Lung (tissue), 17 donors: ENCODE measurements at places on chromosomes 1 and 21. TPM values are rescaled to one million over a fixed set of nuclear protein-coding genes. Genes with fewer than 3 reads are reported as not detected.
A peak's percentile ranks its signal among the peaks of the same experiment; 100 is the strongest.

The PPP1R8 gene
- 32.1 TPM for total RNA-seq

The PCP4L1 gene
- total RNA-seq, result 3.6 TPM

The LCE1C gene
- not detected for total RNA-seq

The NPHS2 gene
- not detected for total RNA-seq

The TTC24 gene
- total RNA-seq, result not detected

The MAN1C1 gene
- total RNA-seq, result 14.7 TPM

The LCE1D gene
- total RNA-seq, result not detected

DNA sequence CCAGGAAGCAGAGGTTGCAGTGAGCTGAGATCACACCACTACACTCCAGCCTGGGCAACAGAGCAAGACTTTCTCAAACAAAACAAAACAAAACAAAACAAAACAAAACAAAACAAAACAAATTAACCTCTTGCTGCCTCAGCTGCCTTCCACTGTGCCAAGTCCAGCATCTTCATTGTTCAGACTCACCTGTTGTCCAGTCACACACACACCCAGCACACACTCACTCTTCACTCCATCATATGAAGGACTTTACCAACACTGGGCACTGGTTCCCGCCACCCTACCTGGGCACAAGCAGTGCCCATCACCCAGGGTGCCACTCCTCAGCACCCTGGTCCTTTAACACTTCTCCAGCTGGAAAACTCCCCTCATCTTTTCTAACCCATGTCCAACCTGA, 14.6 kb downstream of the PYCR2 start:
- no peak for DNase-seq

DNA sequence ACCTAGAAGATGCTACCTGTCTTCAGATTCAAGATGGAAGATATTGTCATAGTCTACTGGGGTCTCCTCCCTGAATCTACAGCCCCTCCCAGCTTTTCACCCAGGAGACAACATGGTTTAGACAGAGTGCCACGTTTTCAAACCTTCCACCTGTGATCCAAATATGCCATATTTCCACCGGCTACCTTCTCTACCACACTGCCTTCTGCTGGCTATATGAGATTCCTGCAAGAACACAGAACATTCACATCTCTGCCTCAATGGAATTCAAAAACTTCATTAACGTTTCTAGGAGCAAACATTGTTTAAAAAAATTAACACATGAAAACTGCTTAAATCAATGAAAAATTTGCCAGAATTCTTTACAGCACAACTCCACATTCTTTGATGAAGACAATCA, 12.9 kb upstream of the LELP1 start:
- no peak for DNase-seq

GRCh38 chr1:226730071-226730470, 9.0 kb downstream of the ITPKB start:
- DNase-seq, result no peak

DNA sequence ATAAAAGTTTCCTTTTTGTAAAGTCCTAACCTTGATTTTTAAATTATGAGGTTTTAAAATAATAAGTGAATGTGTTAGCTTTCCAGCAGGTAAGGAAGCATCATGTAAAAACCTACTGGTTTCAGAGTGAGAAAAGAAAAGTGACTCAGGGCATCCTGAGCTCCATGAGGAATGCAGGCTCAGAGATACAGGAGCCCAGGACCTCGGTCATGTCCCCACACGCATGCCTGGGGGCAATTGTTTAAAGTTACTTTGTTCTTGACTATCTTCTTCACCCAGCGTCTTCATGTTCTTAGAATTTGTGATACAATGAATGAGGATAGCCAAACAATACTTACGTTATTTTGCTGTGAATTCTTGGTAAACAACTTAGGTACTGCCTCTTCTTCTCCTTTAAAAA, 117.4 kb upstream of the PLPPR5 start:
- no peak for DNase-seq

GRCh38 chr1:182998482-182998881, 24.7 kb upstream of the LAMC1 start:
- DNase-seq, result no peak

DNA sequence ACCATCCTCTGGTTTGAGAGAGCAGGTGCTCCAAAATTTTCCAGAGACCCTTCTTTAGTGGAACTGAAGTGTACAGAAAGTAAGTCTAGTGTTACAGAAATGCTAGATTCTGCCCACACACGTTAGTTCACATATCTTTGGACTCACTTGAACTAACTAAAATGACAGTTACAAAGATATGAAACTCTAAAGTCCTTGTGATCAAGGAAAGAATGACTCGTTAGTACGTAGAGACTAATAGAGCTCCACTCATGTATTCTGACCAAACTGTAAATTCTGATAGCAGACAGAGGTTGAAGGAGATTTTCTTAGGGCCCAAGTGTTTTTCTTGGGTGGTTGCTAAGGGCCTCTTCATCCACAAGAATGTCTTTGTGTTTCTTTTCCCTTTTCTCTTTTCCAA, 491.5 kb upstream of the B3GALT2 start:
- DNase-seq, result no peak

GRCh38 chr1:107782217-107782845, 182.6 kb downstream of the VAV3 start:
- DNase-seq, result peak; percentile 83

DNA sequence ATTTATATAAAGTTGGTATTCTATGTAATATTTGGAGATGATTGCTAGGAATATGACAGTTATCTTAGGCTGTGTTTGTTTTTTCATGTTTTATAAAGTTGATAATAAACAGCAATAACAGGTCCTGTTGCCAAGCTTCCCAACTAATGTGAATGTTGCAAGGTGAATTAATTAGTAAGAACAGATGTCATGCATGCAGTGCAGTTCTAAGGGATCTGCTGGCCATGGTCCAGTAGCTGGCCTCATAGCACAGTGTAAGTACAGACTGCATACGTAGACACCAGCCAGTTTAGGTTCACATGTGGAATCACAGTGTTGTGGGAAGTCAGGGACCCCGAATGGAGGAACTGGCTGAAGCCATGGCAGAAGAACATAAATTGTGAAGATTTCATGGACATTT, 478.2 kb downstream of the NEGR1 start:
- no peak for DNase-seq

DNA sequence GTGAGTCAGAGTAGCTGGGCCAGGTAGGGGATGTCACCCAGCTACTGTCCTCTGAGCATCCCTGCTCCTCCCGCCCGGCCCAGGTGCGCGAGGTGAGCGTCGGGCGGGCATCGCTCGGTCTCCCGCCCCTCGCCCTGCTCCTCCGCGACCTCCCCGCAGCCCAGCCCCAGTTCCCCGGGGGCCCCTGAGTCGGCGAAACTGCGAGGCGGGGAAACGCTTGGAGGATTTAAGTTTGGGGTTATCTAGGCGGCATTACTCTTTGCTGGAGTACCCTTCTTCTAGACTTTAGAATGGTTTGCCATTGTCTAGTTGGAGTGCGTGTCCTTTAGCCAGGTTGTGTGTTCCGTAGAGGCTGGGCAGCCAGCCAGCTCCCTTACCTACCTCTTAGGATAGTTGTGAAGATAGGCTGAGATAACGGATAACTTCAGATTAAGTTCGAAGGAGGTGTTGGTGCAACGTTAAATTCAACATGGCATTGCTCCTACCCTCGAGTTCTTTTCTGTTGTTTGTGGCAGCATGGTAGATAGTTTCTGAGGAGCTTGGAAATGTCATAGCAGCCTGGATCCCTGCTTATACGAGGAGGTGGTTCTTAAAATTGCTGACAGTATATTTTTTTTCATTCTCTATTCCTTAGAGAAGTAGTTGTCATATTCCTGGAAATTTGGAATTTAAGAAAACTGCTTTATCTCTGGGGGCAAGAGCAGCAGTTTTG, 697 bp downstream of the AGO3 start:
- peak; percentile 34 for DNase-seq

DNA sequence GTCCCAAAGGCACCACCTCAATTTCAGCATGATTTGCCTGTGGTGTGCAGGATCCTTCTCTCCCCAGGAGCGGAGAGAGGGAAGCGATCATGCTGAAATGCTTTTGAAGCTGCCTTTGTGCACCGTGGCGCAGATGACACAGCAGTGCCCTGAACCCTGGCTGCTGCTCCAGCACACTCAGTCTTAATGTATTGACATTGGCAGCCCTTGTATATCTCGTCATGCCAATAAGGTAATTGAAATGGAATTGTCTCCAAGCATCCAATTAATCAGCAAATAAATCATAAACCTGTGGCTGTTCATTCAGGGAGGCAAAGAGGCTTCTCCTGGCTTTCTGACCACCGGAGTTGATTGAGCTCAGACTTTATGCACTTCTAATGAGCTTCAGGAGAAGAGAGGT, 139.8 kb downstream of the KAZN start:
- no peak for DNase-seq

DNA sequence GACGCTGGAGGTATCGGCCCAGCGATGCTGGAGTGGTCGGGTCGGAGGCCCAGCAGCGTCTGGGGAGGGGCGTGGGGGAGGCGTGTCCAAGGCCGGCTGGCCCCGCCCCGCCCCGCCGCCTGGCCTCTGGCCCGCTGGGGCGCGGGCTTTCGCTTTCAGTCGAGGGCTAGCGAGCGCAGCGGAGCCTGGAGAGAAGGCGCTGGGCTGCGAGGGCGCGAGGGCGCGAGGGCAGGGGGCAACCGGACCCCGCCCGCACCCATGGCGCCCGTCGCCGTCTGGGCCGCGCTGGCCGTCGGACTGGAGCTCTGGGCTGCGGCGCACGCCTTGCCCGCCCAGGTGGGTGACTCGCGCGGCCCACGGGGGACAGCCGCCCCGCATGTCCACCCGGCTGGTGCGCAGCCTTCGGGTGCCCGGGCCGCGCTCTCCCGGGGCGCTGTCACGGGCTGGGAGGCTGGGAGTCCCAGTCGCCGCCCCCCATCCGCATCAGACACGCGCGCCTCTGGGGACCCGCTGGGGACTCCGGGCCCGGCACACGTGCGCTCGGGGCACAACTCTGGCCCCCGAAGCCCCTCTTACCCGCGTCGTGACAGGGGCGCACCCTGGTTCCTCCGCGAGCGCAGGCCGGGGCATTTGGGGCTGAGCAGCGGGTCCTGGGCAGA, at the start of gene TNFRSF1B:
TNFRSF1B (plus strand) TSS at position 158 of the 659 bp plus-strand sequence; CDS start at position 259, 101 bp downstream.
- peak; percentile 74 for DNase-seq

DNA sequence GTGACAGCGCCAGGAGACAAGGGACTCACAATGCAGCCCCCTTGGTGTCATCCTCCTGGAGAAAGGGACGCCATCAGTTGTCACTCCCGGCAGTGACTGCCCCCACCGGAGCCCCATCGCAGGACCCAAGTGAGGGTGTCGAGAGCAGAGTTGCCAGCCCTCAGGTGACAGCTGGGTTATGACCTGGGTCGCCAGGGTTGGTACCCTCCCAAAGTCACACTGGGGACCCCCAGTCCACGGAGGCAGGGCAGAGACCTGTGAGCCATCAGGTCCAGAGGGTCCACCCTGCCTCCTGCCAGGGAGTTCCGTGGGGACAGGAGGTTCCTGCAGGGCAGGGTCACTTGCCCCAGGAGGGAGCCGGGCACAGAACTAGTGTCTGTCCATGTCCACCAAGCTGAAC, 78.2 kb upstream of the IFFO2 start:
- DNase-seq, result no peak

GRCh38 chr1:107633596-107633995, 331.4 kb downstream of the VAV3 start:
- DNase-seq, result no peak

DNA sequence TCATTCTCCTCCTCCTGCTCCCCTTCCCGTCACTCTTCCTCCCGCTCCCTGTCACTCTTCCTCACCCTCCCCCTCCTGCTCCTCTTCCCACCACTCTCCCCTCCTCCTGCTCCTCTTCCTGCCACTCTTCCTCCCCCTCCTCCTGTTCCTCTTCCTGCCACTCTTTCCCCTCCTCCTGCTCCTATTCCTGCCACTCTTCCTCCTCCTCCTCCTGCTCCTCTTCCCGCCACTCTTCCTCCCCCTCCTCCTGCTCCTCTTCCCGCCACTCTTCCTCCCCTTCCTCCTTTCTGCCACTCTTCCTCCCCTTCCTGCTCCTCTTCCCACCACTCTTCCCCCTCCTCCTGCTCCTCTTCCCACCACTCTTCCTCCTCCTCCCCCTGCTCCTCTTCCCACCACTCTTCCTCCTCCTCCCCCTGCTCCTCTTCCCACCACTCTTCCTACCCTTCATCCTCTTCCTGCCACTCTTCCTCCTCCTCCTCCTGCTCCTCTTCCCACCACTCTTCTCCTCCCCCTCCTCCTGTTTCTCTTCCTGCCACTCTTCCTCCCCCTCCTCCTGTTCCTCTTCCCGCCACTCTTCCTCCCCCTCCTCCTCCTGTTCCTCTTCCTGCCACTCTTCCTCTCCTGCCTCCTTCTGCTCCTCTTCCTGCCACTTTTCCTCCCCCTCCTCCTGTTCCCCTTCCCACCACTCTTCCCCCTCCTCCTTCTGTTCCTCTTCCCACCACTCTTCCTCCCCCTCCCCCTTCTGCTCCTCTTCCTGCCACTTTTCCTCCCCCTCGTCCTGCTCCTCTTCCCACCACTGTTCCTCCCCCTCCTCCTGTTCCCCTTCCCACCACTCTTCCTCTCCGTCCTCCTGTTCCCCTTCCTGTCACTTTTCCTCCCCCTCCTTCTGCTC, 28.7 kb upstream of the ARTN start:
- no peak for DNase-seq

DNA sequence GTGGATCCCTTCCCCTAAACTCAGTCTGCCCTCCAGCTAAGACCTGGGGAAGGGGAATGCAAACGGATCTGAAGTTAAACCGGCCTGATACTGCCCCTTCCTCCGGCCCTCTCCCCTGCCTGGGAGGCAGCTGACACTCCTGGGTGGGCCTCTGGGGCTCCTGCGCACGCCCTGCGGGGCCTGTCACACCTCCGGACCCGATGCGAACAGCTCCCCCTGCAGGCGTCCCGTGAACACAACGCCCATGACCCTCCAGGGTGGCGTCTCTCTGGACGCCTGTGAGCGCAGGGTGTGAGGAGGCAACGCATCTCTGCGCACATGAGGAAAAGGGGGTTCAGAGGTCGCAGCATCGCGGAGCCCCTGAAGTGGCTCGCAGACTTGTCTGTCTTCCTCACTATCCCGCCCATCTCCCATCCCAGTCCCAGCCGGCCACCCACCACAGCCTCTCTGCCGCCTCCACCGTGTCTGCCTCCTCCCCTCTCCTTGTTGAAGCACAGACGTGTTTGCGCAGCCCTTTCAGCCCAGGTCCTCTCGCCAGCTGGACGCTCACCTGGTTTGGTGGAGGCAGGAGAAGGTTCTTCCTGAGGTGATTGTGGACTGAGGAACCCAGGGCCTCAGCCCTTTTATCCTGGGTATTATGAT, 421 bp upstream of the LCE3A start:
- DNase-seq, result no peak

DNA sequence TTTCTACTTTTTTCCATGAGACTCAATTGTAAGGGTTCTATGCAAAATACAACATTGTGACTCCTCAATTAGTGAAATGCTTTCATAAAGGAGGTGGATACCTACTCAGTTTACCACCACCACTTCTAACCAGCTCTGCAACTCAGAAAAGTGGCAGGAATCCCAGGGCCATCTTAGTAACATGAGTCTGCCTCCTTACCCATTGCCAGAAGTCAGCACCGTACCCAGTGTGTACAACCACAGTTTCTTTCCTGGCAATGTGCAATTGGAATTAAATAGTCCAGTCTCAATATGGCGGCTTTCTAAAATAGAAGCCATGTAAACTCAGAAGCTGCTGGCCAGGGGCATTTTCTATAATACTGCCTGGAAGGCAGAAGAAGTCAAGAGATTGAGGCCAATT, 32.1 kb downstream of the TESK2 start:
- no peak for DNase-seq
